ENCODE measurements at places on chromosomes 11 and 22.

- DNase-seq, result no peak
These were observed 377.0 kb downstream of the DDX10 start for GRCh38 chr11:109041876-109042275.

DNA sequence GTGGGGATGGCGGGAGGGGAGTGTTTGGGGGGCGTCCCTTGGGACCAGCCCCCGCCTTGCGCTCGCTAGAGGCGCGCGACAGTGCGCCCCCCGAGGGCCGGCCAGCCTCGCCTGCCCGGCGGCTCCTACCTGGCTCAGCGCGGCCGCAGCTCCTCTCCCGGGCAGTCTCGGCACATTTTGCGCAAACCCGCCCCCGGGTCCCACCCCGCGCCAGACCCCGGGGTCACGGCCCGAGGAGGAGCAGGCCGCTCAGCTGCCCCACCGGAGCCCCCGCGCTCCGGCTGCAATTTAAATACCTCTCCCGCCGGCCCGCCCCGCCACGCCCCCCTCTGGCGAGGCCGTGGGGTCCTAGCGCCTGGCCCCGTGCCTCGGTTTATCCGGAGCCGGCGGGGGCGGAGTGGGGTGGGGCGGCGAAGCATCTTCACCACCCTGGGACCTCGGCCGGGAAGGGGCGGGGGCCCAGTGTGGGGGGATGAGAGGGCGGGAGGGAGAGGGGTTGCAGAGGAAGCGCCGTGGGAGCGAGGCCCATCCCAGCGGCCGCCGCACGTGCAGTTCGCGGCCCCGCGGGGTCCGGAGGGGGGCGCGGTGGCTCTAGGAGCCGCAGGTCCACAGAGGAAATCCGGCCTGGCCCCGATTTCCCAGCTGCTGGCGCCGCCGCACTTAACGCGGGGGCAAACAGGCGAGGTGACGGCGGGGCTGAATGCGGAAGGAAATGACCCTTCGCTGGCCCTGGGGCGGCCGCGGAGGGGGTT, at the start of gene LRRC32:
Gene LRRC32, minus strand, starts transcription at position 263 of the 752 bp plus-strand sequence. CDS start 4,793 bp downstream, outside the sequence.
- DNase-seq, result no peak

DNA sequence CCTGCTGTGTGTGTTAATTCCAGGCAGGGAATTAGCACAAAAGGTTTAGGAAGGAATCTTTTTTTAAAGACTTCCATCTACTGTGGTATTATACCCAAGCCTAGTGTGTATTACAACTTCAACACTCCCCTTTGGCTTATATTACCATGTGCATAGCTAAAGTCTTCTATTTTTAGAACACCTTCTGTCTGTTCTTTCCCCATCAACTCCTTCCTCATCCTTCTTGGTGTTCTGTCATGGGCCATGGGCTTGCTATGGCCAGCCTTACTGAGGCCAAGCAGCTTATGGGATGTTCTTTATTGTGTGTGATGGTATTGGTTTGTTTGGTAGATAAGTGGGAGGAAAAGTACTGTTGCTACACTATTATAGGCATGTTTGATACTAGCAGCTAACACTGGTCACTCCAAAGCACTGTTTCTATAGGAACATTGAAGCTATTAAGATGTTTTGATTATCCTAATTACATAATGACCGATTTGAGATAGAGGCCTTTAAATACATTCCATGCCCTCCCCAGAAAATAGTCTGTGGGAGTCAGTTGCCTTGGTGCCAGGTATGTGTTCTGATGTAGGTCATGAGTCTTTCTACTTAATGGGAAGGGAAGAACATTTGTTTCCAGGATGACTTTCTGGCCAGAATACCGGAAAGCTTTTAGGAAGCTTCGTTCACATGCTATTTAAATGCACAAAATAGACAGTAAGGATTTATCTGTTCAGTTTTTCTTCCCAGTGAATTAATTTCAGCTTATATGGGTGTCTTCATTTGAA, 16.5 kb downstream of the MCAM start:
- DNase-seq, result no peak

GRCh38 chr22:47565607-47566006, 803.2 kb downstream of the TBC1D22A start:
- no peak for DNase-seq

DNA sequence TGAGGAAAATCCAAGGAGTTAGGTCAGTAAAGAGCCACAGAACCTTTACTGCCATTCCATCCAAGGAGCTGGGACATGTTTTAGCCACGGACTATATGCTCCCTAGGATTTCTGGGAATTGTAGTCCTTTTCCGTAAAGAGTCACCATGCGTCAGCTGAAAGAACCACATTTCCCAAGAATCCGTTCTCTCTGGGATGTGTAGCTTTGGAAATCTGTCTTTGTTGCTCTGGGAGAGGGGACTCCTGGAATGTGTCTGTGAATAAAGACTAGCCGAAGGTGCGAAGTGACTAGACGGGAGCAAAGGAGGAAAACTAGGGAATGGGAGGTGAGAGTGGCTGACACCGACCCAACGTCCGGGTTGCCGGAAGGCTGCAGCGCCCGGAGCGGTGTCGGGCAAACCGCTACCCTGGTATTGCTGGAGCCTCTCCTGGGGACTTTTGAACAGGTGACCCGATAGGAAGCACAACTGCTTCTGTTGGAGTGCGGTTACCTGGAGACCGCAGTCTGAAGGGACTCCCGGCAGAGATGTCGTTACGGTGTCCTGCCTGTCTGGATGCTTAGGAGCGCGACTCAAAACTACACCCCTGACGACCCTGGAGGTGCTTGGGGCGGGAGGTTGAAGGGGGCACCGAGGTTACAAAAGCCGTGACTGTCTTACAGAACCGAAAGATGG, at the start of gene IFTAP:
Gene IFTAP, plus strand, starts transcription at position 187 of the 674 bp plus-strand sequence. CDS start 15,602 bp downstream, outside the sequence.
- peak; percentile 73 for DNase-seq
